ENCODE measurements at places on chromosomes 7 and 10.
A peak's percentile ranks its signal among the peaks of the same experiment; 100 is the strongest.

DNA sequence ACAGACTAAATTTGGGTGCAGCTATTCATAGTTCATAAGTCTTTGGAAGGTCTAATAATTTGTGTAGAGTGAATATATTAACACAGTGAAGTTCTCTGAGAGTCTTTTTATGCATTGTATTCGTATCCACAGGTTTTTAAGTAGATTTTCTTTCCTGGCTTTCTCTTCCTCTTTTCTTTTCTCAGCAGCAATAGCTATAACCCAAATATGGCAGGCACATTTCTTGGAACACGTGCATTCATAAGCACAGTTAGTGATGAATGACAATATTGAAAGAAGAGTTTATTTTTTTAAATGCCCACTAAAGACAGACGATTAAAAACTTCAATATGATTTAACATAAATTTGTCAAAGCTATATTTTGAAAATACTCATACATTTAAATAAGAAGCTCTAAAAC is 220.5 kb upstream of the MBL2 start:
- no peak for DNase-seq

- DNase-seq, result no peak
Observed at GRCh38 chr10:53843736-53844362, 957.2 kb downstream of the PCDH15 start.

GRCh38 chr10:33524041-33524440 is 189.6 kb upstream of the NRP1 start:
- no peak for DNase-seq

DNA sequence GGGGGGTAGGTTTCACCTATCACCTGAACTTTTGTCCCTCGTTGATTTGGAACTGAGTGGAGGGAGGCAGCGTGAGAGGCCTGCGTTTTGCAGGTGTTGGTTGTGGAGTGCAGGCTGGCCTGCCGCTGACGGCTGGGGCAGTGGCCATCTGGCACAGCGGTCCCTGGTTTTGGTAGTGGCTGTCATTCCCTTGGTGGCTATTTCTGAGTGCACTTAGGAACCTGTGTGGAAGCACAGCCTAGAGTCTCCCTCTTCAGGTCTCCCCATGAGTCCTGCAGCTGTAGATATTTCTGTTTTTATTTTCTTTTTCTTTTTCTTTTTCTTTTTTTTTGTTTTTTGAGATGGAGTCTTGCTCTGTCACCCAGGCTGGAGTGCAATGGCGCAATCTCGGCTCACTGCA is 129.2 kb downstream of the CUL2 start:
- DNase-seq, result no peak

DNA sequence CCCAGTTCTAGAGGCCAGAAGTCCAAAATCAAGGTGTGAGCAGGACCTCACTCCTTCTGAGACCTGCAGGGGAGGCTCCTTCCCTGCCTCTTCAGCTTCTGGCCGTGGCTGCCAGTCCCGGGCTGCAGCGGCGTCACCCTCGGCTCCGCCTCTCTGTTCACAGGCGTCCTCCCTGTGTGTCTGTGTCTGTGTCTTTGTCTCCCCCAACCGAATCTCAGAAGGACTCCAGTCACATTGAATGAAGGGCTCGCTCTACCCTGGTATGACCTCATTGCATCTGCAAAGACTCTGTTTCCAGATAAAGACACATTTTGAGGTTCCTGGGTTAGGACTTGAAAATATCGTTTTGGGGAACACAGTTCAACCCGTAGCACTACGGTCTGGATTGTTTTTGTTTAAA is 33.1 kb upstream of the GALNT11 start:
- DNase-seq, result peak; percentile 46

DNA sequence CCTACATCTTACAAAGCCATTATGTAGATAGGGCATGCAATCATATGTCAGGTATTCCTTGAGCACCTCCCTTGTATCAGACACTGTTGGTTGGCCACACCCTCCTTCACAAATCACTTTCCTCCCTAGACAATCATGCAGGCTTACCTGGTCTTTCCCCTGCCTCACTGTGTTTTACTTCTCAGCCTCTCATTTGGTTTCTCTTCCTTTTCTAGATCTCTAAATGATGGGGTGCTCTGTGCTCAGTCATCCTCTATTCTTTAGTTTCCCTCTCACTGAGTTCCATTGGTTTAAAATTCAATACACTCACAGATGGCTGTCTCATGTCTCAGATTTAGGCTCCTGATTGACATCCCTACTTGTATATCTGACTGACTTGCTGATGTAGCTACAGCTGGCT is 31.4 kb downstream of the ANK3 start:
- DNase-seq, result no peak

GRCh38 chr7:130463553-130464434 is 23.0 kb upstream of the CEP41 start:
- no peak for DNase-seq

DNA sequence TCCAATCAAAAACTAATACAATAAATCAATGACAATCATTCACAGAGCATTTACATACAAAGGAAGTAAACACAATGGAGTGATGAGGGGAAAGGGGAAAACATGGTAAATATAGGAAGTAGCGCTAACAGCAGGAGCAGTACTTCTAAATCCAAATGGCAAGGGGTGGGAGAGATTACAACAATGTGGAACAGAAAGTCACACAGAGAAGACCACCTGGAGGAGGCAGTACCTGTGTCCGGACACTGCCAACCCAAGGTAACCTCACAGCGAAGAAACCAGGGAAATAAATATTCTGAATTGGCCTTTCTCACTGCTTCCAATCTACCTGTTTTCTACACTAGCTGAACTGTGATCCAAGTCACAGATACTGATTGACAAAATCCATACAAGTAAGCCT is 58.2 kb downstream of the ABI1 start:
- DNase-seq, result no peak

DNA sequence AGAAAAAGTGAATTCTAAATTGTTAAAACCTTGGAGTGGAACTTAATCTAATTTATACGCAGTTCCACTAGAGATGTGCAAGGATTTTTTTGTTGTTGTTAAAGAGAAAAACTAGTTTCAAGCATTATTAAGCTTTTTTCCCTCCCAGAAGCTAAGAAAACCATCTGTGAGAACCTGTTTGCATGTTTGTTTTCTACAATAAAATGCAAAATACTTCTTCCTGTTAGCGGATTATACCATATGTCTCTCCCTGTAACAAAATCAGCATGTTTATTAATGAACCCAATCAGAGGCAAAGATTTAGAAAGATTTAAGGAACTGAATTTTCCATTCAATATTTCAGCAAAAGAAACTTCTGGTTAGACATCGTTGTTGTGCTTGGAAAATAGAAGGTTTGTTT is 579.8 kb upstream of the GALNT17 start:
- DNase-seq, result no peak

- no peak for DNase-seq
Observed at GRCh38 chr7:127828843-127829500, 177.0 kb downstream of the SND1 start.

DNA sequence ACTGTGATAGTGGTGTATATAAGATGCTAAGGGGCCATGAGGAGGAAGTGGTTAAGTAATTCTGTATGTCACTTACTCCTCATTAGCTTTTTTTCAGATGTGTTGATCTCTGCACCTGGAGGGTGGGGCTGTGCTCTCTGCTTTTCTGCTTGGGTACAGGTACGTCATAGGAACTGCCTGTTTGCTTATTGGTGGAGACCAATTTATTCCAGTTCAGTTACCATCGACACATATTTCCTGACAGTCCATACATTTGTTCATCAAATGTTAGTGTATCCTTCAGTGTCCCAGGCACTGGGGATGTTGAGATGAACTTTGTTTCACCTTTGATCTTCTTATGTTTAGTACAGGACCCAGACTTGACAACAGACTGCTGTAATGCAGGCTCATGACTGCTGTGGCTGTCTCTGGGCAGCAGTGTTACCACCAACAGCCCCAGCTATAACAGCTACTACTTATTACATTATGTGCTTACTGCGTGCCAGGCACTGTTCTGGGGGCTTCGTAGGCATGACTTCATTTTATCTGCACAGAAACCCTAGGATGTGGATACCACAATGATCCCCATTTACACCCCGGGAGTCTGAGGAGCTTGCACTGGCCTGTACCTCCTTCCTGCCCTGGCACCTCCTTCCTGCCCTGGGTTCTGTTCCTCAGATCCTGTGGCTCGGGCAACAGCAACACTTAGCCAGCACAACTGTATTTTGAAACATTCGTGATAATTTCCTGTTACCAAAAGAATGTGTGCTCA is 87.4 kb downstream of the BUB3 start:
- no peak for DNase-seq

DNA sequence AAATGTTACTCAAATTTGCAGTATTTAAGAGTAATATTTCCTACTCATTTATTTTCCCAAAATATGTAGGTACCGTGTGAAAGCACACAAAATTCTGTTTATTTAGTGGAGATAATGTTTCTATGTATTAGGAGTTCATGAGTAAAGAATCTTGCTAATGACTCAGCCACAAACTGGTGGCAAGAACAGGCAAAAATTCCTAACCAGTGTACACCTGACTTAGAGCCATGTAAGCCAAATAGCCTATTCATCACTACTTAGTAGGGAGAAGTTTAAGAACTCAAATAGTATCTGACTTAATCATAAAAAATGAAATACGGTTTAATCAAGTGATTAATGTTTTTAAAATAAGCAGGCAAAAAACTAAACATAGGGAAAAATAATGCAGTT is 169.0 kb downstream of the SRPK2 start:
- DNase-seq, result no peak

DNA sequence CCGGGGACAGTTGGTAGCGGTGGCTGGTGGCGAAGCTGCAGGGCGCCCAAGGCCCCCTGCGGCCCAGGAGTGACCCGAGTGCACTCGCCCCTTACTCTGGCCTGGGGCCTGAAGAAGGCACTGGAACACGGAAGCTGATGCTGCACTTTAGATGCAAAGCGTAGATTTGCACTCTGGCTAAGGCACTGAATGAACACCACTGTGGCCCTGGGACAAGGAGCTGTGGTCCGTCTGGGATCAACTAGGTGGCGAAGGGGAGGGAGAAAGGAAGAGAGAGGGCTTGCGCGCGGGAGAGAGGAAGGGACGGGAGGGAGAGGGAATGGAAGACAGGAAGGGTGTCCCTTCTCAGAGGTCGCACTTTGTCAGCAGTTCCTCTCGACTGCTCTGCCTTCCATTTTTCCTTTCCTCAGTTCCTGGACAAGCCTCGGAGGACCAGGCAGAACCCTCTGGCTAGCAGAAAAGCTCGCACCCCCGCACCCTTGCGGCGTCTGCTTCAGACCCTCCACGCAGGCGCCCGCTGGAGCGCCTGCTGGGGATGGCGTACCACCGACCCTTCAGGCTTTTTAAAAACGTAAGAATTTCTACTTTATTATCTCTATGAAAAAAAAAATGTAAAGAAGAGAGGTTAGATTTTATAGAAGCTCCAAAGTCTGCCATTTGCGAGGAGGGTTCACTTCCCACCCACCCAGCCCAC is 1.2 kb downstream of the FERD3L start:
- DNase-seq, result no peak

DNA sequence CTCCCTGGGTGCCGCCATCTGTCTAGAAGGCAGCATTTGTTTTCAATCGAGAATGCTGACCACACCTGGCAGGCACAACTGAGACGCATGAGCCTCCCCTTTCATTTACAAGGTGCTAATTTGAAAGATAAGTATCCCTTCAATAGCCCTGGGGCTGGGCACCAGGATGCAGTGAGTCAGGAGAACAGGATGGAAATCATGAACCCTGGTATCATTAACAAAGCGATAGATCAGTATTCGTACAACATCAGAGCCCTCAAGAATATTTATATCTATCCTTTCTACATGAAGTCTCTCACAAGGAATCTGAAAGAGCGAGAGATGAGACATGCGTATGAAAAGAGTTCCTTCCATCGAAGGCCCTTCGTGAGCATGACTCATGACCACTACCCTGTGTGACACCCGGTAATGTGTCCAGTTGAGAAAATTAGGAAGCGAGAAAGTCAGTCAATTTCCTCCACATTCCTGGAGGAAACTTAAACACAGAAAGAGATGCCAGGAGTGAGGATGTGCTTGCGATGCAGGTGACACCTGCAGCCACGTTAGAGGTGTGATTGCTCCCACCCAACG is 123.1 kb upstream of the PITRM1 start:
- peak; percentile 52 for DNase-seq

GRCh38 chr7:50673096-50673495 is 107.9 kb upstream of the DDC start:
- DNase-seq, result no peak

DNA sequence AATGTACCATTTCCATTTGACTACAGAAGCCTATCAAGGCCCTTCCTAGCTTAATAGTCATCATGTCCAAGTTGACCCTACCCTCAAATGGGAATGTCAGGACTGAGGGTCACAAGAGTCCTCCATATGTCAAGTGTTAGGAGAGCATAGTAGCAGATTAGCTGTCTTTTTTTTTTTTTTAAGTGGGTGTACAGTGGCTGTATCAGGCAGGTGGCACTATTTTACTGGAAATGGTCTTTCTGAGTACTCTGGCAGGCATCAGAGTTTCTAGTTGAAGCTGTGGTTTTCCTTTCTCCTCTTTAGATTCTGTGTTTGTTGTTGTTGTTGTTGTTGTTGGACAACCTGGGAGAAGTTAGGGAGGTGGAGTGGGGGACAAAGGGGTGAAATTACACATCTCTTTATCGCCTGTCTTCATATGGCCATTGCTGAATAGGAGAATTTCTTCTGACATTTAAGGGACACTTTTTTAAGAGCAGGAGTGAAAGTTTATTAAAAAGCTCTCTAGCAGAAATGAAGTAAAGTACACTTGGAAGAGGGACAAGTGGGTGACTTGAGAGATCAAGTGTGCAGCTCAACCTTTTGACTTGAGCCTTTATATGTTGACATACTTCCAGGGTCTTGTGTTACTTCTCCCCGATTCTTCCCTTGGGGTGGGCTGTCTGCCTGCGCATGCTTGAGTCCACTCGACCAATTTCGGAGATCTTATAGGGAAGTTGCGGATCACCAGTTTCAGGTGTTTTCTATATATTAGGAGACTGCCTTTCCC is 104.1 kb upstream of the FOXP2 start:
- no peak for DNase-seq

GRCh38 chr7:25720427-25720826 is 431.6 kb upstream of the NFE2L3 start:
- peak; percentile 1 for DNase-seq

DNA sequence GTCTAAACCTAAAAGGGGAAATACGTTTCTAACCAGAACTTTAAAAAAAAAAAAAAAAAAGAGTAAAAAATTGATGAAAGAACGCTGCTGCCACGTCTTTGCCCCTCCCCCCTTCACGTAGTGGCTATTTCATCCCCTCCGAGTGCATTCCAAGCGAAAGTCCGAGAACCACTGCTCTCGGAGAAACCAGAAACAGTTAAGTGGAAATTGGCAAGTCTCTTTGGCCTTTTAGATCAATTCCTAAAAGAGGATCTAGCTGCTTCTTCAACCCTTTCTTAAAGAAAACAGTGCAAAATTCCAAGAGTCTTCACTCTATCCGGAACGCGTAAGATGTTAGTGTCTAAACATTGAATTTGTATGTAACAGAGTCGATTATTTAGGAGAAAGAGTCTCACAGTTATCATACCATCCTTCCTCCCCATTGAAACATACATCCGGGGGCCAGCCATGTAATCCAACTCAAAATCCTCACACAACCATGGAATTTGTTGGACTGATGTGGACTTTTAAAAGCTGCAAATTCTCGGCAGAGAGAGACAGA is 1.1 kb downstream of the P4HA1 start:
- no peak for DNase-seq
